Dermis microvascular lymphatic vessel endothelial cell (primary cell): ENCODE measurements at places on chromosomes 1 and 21.

DNA sequence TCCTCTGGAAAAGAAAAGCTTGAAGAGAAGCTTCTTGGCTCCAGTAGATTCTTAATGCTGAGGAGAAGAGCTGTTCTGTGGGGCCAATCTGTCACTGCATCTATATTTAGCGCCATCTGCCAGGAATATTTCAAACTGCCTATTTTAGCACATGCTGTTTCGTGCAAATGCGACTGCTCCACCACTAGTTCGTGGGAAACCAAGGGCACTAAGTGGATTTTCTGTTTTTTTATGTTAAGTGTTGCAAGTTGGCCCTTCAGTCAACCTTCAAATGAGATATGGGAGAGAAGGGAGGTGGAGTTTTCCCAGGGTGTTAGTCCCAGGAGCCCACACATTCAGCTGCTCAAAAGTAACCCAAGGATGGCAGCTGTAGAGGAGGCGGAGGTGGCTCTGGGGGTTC, 91.9 kb downstream of the TSEN15 start:
- DNase-seq: no peak

DNA sequence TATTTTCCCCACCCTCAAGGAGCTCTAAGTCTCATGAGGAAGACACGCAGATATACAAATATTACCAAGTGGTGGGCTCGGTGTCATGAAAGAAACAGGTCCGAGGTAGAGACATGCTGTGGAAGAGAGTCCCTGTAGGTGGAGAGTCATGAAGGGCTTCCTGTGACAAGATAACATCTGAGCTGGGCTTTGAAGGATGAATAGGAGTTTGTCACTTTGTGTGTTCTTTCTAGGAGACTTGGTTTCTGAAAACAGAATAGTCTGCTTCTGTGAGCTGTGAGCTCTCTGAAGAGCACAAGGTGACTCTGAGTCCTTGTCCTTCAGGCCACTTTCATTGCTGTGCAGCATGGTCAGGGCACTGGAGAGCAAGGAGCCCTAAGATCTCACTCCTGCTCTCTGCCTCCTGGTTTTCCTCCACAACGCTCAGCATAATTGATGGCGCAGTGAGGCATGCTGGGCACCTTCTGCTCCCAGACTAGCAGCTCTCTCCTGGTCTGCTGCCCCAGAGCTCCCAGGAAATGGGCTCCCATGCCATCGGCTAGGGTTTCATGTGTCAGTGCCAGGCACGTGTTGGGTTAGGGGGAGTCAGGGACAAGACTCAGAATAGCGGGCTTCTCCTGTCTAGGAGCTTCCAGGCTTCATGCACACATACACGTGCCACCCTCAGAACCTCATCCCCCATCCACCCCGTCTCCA, 209.9 kb upstream of the CSF3R start:
- DNase-seq: no peak

- DNase-seq: no peak
These were observed 99.2 kb downstream of the TRIM11 start for GRCh38 chr1:228307218-228308023.

DNA sequence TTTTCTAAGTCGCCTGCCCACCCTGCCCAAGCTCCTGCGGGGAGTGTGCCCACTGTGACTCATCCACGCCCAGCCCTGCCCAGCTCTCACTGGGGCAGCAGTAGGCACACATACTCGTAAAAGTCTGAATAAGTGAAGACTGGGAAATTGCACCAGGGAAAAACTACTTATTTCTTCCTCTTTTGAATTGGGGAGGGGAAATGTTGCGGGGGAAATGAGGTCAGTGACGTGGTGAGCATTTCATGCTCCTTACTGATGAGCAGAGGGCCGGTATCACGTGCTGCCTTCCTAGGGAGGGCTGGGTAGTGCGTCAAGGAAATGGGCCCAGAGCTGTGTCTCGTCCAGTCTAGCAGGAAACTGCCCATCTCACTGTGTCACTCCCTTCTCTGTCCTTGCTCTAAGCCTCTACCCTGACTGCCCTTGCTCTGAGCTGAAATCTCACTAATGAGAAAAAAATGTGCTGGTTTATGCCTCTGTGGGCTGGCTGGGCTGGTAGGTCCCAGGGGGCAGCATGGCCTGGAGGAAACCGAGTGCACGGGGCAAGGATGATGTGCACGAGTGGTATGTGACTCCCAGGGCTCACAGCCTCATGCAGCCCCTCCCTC, 13.5 kb upstream of the TNFRSF1B start:
- no peak for DNase-seq

DNA sequence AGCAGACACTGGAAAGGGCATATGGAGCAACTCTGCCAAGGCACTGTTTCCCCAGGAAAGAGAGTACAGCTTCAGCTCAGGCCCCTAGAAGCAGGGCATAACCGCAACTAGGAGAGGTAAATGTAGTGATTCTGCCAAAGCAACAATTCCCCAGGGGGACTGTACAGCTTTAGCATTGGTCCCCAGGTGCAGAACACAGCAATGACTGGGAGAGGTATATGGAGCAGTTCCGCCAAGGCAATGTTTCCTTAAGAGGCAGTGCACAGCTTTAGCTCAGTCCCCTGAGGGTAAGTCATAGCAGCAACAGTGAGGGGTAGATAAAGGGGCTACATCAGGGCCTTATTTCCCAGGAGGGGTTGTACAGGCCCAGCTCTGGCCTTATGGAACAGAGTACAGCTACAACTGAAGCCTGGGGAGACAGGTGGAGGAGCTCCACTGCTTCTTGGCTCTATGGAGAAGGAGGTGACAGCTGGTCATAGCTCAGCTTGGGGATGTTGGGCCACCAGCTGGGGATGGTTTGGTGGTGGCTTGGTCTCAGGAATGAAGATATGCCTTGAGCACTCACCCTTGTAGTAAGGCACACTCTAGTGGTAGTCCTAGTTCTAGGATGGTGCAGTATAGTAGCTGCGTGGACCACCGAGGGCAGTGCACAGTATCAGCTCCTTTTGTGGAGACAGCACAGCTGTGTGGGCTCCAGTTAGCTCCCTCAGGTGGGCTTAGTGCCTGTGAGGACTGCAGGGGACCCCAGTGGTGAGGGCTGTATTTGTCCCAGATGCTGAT, 582.7 kb downstream of the PTPRC start:
- DNase-seq: no peak

DNA sequence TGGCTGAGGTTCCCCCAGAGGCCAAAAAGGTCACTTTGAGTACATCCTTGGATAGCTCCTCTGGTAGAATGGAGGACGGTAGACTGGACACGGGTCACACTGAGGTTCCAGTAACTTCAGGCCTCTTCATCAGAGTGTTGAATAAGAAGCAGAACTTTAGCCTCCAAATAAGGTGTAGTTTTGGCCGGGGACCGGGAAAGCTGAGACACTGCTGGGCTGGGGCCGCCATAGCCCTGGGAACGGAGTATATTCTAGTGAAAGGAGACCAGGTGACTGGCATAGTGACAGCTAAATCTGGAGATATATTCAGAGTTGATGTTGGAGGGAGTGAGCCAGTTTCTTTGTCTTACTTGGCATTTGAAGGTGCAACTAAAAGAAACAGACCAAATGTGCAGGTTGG, 84.1 kb downstream of the EVA1C start:
- no peak for DNase-seq

GRCh38 chr1:223628233-223629125, 37.0 kb downstream of the CAPN8 start:
- DNase-seq: no peak
